ENCODE measurements at places on chromosomes 1 and 21.

- no peak for ATAC-seq
These were observed 64.5 kb downstream of the PLPPR5 start for GRCh38 chr1:98940069-98940721.

DNA sequence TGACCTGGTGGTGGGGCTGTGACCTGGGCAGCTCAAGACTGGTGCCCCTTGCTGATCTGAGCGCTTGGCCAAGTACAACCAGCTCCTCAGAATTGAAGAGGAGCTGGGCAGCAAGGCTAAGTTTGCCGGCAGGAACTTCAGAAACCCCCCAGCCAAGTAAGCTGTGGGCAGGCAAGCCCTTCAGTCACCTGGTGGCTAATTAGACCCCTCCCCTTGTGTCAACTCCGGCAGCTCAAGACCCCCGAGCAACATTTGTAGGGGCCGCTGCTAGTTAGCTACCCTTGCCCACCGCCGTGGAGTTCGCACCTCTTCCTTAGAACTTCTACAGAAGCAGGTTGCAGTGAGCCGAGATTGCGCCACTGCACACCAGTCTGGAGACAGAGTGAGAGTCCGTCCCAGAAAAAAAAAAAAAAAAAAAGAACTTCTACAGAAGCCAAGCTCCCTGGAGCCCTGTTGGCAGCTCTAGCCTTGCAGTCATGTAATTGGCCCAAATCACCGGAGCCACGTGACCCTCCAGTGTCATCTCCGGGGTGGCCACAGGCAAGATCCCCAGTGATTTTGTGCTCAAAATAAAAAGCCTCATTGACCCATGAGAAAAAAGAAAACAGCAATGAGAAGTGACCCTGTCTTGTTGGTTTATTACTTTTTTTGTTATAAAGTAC lies 39.3 kb upstream of the LGALS8 start:
- no peak for ATAC-seq

- peak; percentile 99 for ATAC-seq
These were observed 154.2 kb downstream of the EIF4G3 start for GRCh38 chr1:21022279-21023040.

DNA sequence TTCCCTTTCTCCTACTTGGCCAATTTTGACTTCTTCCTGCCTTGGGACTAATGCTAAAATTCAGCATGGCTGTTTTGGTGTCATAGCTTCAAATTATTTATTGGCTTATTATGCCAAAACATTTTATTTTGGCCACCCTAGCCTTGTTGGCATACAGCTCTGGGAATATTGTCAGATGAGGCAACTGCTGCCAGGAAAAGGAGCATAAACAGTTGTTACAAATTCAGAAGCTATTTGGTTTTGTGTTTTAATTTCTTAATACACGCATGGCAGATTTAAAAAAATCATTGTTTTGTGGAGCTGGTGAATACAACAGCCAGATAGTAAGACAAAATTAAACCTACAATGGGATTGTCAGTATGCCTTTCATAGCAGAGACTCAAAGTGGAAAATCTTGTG lies 66.8 kb upstream of the BCL10 start:
- no peak for ATAC-seq

DNA sequence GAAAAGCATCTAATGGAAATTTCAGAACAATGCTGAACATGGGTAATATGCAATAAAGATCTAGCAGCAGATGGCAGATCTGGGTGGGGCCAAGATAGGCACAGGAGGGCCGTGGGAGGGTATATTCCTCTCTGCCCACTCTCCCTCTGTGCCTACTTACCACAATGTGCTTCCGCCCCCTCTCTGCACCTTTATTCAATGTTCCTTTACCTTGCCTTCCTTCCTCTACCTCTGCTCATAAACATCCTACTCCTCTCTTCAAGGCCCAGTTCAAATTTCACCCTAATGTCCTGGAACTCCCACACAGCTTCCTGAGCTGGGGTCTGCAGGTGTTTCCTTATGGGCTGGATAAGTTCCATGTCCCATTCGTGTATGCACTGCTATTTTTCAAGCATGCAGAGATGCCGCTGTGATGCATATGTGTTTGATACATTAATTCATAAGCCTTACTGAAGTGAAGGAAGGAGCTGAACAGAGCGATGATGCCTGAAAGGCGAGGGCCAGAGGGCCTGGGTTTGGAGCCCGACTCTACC lies 65.6 kb upstream of the EDEM3 start:
- ATAC-seq: no peak

GRCh38 chr21:28133116-28133515 lies 859.6 kb downstream of the LTN1 start:
- no peak for ATAC-seq

DNA sequence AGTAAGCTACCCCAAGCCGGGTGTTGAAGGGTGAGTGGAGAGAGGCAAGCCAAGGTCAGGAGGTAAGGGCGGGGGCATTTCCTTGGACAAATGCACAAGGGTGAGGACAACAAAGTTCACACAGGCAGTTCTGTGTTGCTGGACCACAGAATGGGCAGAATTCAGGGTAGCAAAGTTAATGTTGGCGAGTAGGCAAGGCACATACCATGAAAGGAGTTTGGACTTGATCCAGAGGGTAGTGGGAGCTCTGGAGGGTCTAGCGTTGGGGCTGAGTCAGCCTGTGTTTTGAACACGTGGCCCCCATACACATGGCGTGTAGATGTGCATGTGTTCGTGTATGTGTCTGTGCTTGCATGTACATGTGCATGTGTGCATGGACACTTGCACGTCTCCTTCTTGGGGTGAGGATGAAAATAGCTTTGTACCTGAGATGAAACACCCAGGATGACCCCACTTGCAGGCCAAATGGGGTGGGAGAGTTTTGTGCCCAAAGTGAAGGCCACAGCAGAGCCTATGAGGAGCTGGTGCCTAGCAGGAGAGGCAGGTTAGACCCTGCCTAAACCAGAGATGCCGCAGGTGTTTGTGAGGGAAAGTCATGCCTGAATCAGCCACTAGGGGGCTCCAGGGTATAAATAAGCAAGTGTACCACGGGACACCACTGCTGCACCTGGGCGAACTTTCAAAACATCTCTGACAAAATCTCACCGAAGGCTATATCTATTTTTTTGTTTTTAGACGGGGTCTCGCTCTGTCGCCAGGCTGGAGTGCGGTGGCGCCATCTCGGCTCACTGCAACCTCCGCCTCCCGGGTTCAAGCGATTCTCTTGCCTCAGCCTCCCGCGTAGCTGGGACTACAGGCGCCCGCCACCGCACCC lies 21.8 kb downstream of the SLC27A3 start:
- peak; percentile 83 for ATAC-seq

DNA sequence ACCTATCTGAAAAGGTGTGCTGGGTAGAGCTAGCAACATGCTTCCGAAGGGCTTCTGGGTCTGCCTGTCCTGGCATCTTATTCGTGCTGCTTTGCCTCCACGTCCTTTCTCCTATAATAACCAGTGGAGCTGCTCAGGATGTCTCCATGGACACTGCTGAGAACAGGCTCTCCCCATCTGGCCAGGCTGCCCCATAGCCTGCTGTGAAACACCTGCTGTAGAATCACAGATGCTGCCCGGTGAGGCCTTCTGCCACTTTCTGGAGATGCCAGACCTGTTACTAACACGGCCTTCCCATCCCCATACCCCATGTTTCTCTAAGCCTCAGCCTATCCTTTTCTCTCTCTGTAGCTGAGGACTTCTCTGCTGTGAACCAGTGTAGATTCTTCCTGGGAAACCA lies 120.5 kb downstream of the IER5 start:
- ATAC-seq: no peak

All from activated CD4-positive, CD25-positive, alpha-beta regulatory T cell treated with anti-CD3 and anti-CD28 coated beads, Interleukin-2, amount 50 U/mL, for 24 hours (primary cell).